ENCODE measurements at places on chromosomes 11 and 22.

- no peak for DNase-seq
Observed at GRCh38 chr11:128629516-128630106, 42.3 kb upstream of the ETS1 start.

DNA sequence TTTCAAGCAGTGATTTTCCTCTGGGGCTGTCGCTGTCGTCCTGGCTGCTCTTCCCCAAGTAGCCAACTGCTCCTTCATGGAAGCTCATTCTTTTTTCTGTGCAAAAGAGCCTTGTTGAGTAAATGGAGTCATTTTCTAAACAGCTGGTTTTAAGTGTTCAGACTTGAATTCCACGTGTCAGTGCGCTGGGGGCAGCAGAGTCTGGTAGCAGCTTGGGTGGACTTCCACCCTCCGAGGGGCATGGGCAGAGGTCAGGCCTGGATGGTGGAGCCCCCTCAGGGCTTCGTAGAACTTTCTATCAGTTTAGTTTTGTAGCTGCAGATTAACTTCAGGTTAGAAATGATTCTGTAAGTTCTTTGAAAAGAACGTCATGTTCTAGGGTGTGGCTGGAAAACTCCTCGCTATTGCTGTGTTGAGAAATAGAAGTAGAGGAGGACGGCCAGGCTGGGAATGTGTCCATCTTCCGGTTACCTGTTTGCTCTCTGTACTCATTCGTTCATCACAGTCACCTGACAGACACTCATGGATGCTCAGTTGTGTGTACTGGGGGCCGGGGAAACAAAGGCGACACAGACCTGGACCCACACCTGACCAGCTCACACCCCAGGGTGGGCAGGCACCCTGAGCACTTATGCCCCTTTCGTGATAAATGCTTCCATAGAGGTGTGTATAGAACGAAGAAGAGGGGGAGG, 270.7 kb downstream of the TBC1D22A start:
- no peak for DNase-seq

- DNase-seq, result no peak
Observed at GRCh38 chr11:66454247-66454646, 12.5 kb upstream of the PELI3 start.

DNA sequence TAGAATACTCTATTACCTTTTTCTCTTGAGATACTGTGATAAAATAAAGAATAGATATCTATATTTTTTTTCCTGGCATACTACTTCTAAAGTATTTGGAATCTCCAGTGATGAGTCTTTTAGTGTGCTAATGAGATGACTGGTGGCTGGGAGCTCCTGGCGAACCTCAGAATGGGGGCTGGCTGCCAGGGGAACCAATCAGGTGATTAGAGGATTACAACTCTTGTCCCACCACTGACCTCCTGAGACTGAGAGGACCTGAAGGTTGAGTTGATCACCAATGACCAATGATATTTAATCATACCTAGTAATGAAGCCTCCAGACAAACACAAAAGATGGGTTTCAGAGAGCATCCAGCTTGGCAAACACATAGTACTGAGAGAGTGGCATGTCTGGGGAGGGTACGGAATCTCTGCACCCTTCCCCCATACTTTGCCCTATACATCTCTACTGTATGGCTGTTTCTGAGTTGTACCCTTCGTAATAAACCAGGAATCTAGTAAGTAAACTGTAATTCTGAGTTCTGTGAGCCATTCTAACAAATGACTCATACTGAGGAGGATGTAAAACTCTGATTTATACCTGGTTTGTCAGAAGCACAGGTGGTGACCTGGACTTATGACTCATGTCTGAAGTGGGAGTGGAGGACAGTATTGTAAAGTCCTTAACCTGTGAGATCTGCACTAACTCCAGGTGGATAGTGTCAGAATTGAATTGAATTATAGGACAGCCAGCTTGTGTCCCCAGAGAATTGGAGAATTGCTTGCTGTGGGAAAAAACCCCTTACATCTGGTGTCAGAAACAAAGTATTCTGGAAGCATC, 325.3 kb upstream of the LRRC4C start:
- no peak for DNase-seq

GRCh38 chr22:38186429-38186828, 4.8 kb upstream of the PLA2G6 start:
- no peak for DNase-seq

DNA sequence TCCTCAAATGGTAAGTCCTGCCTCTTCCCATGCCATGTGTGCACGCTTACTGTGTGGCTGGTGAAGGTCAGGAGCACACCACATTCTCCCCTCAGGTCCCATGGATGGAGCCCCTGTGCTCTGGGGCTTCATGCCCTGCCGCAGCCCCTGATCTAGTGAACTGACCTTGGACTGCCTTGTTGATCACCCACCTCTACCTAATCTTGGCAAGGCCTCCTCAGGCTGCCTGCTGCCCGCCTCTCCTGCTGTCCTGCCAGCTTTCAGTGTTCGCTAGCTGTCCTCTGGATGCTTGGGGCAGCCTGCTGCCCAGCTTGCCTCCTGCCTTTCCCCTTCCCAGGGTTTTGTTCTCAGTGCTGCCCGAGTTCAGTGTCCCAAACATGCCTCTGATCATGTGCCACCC, 38.1 kb downstream of the CABIN1 start:
- DNase-seq, result no peak

GRCh38 chr11:116422956-116423600, 349.7 kb downstream of the BUD13 start:
- no peak for DNase-seq
